ELF-1 (cell line): ENCODE measurements at places on chromosomes 1 and 21.

GRCh38 chr1:176448340-176448739 is 14.6 kb upstream of the PAPPA2 start:
- DNase-seq = no peak

DNA sequence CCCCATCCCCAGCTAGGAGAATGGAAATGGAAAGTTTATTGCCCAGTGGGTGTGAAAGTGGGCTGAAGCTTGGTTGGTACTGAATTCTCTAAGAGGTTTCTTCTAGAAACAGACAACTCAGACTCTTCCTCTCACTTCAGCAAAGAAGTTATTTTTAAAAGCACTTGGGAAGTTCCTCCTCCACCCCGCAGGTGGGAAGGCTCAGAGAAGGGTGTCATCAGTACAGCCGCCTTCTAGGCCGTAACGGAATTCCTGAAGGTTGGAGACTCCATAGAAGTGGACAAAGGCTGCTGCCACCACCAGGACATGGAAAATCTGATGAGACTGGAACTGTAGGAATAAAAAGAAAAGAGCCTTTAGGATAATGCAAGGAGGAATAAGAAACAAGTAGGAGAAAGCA is 14.3 kb upstream of the KLHL12 start:
- no peak for DNase-seq

DNA sequence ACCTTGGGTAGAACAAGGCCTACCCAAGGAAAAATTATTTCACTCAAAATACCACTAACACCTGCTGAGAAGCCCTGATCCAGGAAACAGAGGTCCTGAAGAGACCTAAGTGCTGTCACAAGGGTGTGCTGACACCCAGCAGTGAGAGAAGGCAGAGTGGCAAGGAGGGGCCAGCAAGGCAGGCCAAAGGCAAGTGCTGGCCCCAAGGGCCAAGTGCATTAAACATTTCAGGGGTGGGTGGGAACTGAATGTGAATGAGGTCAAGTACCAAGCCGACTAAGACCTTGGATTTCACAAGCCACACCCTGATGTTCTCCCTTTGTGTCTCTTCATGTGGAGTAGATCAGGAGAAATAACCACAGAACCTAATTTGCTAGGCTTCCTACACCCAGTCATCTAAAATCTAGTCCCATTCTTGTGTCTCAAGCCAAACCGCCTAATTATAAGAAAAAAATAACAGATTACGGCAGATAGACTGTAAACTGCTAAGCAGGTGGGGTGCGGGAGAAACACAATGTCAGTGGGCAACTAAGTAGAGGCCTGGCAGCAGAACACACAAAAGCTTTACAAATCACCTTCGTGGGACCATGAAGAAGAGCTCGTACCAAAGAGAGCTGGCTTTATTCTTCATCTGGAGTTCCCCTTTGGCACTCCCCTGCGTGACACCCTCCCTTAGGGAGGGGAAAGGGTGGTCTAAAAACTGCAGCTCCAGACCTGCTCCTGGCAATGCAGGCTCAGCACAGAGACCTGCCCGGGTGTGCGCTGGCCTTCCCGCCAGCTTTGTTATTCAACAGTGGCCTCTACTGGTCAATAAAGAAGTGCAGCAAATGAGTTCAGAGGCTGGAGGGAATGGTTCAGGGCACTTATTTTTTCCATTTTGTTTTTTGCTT is 8.7 kb downstream of the UBE2G2 start:
- DNase-seq = peak; percentile 77

DNA sequence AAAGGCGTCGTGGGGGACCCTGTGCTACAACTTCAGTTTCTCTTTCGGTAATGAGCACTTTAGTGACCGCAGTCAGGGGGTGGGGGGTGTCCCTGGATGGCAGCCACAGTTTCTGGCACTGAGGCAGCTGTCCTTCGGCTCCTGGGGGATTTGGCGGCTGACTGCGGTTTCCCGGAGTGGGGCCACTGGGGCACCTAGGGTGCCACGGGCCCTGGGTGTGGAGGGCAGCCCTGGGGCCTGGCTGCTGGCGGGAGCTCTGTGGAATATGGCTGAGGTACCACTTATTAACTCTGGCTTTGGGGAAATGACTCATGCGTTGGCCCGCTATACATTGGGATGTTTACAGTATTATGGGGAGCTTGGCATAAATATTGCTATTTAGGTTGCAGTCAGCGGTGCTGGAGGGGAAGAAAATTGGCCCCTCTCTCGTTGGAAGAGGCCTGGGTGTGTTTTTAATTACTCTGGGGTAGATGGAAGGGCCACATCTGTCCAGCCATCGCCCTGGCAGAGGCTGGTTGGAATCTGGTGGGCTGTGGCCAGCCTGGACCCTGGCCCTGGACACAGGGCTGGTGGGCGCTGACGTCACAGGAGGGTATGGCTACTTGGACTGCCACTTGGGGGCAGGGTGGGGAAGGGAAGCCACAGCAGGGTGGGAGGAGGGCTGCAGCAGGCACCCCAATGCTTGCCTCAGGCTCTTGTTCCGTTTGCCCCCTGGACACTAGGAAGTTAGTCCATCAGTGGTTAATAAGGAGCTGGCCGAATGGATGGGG is 2.0 kb downstream of the EPHB2 start:
- DNase-seq = no peak

- DNase-seq = peak; percentile 57
Observed at GRCh38 chr1:109509176-109510134, at the start of gene AMIGO1. Gene AMIGO1 (minus strand): TSS chr1:109509727. CDS start chr1:109508912, 815 bp downstream.

DNA sequence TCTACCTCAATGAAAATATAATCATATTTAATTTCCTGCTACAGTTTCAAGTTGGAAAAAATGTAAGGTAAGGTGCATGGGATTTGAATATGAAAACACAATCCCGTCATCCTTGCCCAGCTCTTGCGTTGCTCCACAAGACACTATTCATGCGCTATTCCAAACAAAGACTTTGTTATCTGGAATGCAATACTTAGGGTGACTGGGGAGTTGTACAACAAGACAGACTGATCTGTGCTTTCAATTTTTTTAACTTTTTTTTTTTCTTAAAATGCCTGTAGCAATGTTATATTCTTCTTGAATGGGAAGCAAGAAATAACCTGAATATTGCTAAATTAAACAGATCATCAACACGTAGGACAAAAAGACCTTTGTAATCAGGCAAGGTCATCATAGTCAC is 1077.2 kb downstream of the TTLL7 start:
- DNase-seq = no peak

DNA sequence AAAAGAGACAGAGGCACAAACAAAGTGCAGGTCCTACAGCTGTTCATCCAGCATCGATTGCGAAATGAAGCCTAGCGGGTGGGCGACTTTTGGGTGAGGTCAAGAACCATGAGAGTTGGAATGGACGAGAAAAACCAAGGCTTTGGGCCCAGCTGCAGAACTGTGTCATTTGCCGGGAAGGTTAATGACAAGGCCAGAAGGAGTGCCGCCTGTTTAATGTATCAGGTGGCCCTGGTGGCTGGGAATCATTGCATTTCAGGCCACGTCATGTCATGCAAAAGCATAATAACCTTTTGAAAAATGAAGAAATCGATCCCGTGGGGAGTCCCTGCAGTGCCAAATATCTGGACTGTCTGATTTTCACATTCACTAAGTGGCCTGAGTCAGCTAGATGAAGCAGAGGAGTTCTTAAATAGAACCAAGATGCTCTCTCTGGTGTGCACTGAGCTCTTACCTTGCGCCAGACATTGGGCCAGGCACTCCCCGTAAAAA is 8.1 kb upstream of the RCC2 start:
- DNase-seq = no peak

DNA sequence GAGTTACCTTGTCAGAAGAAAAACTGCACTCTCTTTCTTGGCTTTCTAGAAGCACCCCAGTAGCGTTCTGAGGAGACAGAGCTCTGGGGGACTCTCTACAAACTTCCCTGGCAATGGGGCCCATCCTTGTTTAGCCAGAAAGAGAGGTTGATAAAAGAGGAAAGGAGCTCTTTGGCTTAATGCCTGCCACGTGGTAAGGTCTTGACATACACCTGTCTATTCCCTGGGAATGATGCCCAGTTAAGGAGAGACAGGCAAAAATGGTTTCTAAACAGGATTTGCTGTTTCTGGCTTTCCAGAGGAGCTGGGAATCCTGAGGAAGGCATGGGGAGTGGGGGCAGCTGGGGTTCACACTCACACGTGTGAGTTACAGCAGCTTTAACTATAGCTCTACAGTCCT is 30.2 kb upstream of the IL20 start:
- DNase-seq = no peak

GRCh38 chr1:109935451-109935900 is 24.8 kb downstream of the CSF1 start:
- no peak for DNase-seq

- no peak for DNase-seq
Observed at GRCh38 chr1:17372955-17373354, 959 bp downstream of the PADI6 start.

GRCh38 chr1:10677491-10678391 is 118.7 kb downstream of the CASZ1 start:
- no peak for DNase-seq

DNA sequence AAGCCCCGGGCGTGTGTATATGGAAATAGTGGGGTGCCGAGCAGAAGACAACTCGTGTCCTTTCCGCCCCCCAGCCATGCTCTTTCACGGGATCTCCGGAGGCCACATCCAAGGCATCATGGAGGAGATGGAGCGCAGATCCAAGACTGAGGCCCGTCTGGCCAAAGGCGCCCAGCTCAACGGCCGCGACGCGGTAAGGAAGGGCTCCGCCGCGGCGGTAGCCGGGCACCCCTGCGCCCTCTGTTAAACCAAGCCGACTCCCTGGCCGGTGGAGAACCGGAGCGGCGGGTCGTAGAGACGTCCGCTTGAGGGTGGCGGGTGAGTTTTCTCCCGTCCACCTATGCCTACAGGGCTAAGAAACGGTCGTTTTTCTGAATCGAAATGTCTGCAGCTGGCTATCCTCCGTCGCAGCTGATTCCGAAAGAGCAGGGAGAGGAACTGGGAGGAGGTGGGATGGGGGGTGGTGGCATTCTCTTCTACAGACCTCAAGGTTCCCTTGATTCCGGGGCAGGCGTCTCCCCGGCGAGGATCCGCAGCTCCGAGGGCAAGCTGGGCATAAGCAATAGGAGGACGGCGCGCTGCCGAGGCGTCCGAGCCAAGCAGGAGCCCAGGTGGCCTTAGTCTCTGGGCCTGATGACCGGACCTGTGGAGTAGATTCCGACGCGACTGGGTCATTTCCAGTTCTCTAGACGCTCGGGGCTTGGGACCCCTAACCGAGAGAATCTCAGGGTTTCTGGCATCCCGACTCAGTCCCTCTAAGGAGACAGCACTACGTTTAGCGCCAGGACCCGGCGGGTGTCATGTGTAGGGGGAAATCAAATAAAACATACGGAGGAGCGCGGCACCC is 856 bp downstream of the LHX9 start:
- peak; percentile 57 for DNase-seq

- no peak for DNase-seq
Observed at GRCh38 chr1:30966690-30967369, 58.3 kb upstream of the SDC3 start.

DNA sequence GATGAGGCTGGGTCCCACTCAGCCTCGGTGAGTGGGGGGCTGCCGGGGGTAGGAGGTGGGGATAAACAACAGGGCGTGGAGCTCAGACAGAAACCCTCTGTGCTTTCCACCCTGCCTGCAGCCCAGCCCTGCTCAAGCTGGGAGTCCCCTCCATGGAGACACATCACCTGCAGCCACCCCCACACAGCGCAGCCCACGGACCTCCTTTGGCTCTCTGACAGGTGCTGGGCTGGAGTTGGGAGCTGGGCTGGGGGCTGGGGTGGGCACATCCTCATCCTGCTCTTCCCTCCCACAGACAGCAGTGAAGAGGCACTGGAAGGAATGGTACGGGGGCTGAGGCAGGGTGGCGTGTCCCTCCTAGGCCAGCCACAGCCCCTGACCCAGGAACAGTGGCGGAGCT is 1.9 kb upstream of the CATSPER4 start:
- no peak for DNase-seq

GRCh38 chr1:24294716-24295371 is 24.3 kb upstream of the GRHL3 start:
- DNase-seq = peak; percentile 68

GRCh38 chr1:148162363-148162762 is 10.3 kb upstream of the NBPF11 start:
- DNase-seq = no peak

GRCh38 chr1:237316352-237316751 is 274.4 kb downstream of the RYR2 start:
- no peak for DNase-seq

DNA sequence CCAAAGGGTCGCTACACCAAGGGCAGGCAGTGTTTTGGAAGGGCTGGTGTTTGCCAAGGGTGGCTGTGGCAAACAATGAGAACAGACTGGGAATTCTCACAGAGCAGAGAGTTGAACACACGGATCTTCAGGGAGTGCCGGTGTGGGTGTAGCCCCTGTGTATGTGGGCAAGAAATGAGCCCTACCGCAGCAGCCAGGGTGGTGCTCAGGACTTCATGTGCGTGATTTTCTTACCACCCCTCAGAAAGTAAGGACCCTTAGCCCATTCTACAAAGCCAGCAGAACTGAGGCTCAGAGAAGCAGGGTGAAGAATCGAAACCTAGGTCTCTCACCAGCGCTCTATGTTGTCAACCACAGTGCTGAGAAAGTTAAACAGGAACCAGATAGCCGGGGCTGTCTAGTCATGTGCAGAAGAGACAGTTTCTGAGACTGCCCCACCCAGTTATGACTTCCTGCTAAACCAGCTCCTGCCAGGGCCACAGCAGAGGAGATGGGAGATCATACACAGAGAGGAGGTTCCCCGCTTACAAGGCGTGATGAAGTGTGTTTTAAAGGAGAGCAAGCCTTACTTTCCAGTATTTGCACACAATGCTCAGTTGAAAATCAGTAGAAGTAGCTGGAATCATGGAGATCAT is 21.9 kb upstream of the MORC3 start:
- DNase-seq = no peak

- no peak for DNase-seq
Observed at GRCh38 chr1:161950377-161950776, 73.3 kb downstream of the OLFML2B start.

GRCh38 chr1:228284521-228284920 is 76.7 kb downstream of the OBSCN start:
- DNase-seq = no peak

GRCh38 chr1:205477759-205478247 is 22.0 kb upstream of the BLACAT1 start:
- DNase-seq = no peak

- DNase-seq = no peak
Observed at GRCh38 chr1:115115521-115116161, 26.3 kb upstream of the TSPAN2 start.

GRCh38 chr1:225428068-225428880 is 436 bp upstream of the LBR start:
- peak; percentile 94 for DNase-seq

GRCh38 chr1:8219530-8219929 is 98.4 kb upstream of the SLC45A1 start:
- DNase-seq = no peak

GRCh38 chr1:202179828-202180750 is 13.5 kb upstream of the LGR6 start:
- no peak for DNase-seq
